ENCODE measurements at places on chromosomes 16 and 17.

DNA sequence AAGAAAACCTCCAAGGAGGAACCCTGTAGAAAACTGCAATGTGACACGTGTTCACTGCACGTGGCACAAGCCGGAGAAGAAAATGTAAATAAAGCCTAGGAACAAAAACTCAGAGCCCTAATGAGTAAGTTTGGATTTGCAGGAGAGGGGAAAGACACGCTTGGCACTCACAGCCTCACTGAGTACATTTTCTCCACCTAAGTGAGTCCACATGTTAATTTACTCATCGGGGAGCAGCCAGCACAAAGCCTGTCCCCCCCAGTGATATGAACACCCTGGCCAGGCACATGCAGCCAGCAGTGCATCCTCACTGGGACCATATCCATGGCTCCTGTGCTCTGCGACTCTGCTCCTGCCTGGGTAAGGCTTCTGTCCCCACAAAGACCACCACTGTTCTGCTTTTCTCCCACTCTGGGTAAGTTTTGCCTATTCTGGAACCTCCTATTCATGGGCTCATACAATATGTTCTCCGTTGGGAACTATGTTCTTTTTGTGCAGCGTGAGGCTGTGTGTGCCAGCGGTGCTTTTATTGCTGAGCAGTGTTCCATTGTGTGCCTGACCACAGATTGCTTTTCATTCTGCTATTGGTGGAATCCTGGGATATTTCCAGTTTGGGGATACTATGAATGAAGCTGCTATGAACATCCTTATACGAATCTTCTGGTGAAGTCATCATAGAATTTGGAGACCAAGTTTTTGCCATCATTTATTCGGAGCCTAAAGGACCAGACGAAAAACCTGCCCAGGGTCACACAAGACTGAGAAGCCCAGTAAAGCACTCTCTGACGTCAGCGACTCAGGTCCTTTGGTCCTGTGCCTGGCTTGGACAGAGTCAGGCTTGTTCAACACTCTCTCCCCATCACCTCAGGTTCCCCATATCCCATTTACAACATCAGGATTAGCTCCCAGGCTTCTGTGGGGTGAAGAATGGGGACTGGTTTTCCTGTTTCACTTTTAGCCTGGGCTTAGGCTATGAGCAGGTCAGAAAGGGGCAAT, 53.3 kb downstream of the RNF112 start:
- no peak for DNase-seq

DNA sequence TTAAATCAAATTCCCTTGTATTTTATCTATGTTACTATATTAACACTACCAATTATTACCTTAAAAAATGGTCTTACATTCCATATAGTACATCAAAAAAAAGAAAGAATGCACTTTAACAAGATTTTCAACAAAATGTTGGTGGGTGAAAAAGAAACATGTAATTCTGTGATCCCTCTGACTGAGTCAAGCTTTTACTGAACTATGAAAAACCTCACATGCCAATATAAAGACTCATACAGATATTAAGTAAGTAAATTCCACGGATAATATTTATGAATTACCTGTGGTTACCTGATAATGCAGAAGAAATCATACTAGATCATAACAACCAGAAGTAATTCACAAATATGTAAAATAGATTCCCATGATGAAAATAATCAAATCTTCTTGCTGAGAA, 12.4 kb downstream of the COIL start:
- DNase-seq, result no peak

GRCh38 chr17:40104594-40105486, 4.5 kb upstream of the NR1D1 start:
- DNase-seq, result no peak

GRCh38 chr17:65723431-65724151, 162.1 kb upstream of the AXIN2 start:
- DNase-seq, result no peak

DNA sequence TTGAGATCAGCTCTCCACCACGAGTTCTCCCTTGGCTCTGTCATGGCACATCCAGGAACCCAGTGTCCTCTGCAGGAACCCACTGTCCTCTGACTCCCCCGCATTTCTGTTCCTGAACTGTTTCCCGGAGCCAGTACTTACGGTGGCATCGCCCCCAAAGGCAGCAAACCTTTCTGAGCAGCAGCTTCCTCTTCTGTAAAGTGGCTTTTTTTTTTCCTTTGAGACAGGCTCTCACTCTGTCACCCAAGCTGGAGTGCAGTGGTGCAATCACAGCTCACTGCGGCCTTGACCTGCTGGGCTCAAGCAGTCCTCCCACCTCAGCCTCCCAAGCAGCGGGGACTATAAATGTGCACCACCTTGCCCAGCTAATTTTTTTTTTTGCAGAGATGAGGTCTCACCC, 32.2 kb downstream of the NAGPA start:
- DNase-seq, result no peak

- DNase-seq, result no peak
These were observed 2.6 kb downstream of the LRRC59 start for GRCh38 chr17:50394711-50395110.

DNA sequence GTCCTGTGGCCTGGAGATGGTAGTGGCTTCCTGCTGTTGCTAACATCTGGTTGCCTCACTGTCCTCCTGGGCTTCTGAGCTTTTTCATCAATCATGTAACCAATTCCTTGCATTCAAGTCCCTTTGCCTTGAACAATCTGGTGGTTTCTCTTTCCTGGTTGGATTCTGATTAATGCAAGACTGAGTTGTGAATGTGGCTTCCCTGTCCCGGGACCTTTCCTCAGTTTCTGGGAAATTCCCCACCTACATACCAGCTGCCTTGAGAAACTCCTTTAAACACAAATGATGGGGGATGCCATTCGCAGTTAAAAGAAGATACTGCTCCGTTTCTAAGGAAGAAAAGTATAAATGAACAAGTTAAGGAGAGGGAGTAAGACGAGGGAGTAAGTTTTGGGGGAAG, 39.9 kb upstream of the NLRP1 start:
- no peak for DNase-seq

GRCh38 chr16:13315642-13316427, 414.4 kb downstream of the SHISA9 start:
- no peak for DNase-seq

DNA sequence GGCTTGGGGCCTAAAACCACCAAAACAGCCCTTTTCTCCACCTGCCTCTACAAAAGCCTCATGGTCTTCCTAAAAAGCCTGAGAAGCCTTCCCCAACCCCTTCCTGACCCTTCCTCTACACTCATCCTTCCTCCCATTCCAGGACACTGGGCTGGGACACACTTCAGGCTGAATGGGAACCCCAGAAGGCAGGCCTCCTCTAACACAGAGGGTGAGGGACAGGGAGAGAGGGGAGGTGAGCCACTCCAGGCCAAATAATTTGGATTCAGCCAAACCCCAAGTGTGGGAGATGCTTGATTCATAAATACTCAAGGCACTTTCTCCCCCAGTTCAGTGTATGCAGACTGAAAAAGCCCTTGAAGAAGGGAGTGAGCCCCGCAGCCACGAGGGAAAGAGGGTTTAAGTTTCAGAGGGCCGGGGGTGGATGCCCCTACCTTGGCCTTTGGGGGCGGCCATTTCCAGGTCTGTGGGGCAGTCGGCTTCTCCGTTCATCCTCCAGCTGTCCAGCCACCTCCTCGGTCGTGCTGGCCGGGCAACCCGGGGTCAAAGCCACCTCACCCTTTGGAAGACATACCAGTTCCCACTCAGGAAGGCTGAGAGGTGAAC, 1.6 kb downstream of the UBTF start:
- no peak for DNase-seq

GRCh38 chr17:71423871-71424546, 696.8 kb upstream of the SOX9 start:
- no peak for DNase-seq

GRCh38 chr17:17379197-17379991, 76.2 kb downstream of the NT5M start:
- DNase-seq, result no peak

DNA sequence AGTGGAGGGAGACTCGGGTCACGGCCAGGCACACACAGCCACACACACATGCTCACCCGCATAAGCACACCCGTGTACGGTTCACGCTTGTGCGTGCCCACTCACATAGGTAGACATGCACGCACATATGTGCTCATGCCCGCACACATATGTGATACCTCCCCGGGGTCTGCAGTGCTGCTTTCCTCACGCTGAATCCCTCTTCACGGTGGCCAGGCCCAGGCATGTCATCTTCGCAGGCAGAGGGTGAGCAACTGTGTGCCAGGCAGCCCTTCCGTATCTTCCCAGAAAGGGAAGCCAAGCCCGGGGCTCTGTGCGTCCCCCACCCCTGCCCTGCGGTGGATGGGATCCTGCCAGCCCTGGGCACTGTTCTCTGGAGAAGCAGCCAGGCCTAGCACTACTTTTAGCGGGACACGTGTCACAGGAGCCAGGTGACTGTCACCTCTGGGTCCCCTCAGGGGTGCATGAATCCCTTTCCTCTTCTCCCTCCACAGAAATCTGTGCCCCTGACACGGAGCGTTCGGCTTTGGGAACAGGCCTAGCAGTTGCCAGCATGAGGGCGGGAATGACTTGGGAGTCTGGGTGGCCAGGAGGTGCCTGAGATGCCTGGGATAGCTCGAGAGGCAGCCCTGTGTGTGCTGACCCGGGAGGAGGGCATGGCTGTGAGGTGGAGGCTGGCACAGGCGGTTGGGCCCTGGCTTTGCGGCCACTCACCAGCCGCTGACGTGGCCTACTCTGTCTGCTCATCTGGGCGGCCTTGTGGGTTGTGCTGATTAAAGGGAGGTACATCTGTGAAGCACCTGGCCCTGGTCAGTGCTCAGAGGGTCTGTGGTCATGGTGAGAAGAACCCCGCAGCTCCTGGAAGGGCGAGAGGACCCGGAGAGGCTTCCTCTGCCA, 47.5 kb downstream of the BAIAP2 start:
- DNase-seq, result no peak

DNA sequence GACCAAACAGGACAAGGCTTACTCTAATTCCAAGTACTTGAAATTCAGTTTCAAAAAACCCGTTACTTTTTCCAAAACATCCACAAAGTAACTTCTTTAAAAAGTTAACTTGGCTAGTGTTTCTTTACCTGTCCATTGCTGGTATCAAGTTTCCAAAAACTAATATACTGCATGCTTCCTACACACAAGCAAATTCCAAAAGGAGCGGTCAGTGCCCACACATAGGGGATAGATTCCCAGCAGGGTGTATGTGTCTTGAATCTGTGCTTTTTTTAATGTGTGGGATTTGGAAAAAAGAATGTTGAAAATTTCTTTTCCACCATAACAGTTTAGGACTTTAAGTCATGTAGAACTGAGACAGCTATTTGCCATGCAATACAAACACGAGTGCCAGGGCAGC, 367.8 kb upstream of the SOX9 start:
- no peak for DNase-seq

- no peak for DNase-seq
These were observed 59.1 kb downstream of the PRMT7 start for GRCh38 chr16:68369697-68370580.

DNA sequence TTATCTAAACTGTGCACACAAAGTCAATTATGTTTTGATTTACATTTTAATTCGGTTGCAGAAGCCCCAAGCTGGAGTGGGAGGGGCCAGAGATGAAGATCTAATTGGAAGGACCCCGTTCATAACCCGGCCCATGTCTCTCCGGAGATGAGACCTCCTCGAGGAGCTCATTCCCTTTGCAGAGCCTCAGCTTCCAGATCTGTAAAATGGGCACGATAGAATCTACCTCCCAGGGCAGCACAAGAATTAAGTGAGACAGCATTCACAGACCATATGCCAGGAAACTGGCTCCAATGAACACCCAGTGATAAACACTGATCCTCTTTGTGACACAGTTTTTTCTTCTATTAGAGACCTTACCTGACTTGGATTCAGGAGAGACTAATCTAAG, 446.5 kb upstream of the CDH5 start:
- DNase-seq, result no peak

GRCh38 chr17:78719630-78720298, 62.3 kb downstream of the CYTH1 start:
- no peak for DNase-seq

GRCh38 chr16:35552763-35553162, 2093.4 kb downstream of the TP53TG3F start:
- no peak for DNase-seq

GRCh38 chr17:9183306-9183705, 162.0 kb downstream of the NTN1 start:
- no peak for DNase-seq

GRCh38 chr17:51909971-51910370, 248.5 kb downstream of the CA10 start:
- DNase-seq, result no peak

DNA sequence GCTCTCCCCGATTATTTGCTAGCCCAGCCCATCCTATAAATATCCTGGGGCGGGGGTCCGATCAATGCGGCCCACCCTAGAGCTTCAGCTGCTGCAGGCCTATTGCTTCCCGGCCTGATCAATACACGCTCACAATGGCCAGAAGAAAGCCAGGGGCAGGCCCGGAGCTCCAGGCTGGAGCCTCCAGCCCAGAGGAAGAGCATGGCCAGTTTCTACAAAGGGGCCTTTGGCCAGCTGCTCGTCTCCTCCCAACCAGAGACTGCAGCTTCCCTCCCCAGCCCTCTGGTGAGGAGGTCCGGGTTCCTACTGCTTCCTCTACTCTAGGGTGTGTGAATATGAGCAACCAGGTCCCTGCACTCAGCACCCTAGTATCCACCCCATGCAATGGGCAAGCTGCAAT, 36.7 kb downstream of the SALL1 start:
- no peak for DNase-seq

DNA sequence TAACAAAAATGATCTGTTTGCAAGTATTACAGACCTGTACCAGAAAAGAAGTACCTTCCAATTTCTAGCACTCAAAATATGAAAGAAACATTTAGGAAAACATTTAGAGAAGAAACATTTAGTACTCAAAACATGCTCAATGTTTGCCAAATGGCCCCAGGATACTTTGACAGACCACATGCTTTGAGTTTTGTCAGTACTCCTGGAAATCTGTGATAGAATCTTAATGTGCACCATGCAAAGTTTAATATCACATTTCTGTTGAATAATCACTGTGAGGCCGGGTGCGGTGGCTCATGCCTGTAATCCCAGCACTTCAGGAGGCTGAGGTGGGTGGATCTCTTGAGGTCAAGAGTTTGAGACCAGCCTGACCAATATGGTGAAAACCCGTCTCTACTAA, 8.5 kb upstream of the ZC3H7A start:
- no peak for DNase-seq
